ENCODE measurements at places on chromosomes 4 and X.

DNA sequence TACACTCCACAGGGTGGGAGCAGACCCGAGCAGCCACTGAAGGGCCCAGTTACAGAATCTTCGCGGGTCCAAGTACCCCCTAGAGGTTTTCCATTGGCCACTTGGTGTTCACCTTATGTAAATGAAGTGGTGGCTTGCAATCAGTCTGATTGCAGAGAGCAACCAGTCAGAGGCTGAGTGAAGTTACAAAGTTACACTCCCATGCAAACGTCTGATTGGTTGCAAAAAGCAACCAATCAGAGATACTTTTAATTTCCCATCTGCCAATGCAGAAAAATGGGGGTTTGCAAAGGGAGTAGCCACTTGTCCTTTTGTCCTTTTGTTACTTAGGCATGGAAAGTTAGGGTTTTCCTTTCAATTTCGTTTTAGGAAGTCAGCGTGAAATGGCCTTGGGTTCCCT lies 27.0 kb upstream of the NKAP start:
- no peak for DNase-seq

GRCh38 chrX:120790118-120790517 lies 85.5 kb downstream of the CT47B1 start:
- peak; percentile 91 for DNase-seq

DNA sequence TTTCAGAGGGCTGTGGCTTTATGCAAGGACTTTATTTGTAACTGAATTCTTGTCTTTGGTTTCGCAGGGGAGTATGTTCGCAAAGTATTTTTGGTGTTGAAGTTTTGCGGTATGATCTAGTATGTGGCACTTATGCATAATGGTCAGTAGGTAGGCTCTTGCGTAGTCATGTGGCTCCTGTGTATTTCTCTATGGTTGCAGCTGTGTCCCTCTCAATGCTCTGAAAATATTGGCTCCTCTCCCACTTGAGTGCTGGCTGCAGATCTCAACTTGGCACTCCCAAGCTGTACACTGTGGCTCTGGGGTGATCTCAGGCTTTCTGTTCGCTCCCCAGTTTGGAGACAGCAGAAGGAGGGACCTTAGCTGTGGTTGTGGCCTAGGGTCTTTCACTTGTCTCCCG lies 24.8 kb downstream of the ARMCX5 start:
- peak; percentile 18 for DNase-seq

- DNase-seq: peak; percentile 84
These were observed 94.5 kb upstream of the IL15 start for GRCh38 chr4:141541851-141542250.

DNA sequence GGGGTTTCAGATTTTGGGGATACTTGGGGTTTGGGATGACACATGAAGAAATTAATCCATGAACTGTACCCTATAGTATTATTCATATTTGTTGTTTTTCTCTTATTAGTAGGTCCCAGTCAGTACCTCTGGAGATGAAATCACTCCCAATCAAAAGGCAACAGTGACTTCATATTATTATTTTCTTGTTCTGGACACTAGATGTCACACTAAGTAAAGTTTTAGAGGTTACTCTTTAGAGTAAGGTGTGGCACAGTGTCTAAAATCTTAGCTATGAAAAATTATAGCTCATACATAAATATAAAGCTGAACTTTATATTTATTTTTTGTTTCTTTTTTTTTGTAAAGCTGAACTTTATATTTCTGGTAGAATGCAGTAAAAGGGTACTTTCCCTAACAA lies 35.1 kb downstream of the FAM114A1 start:
- peak; percentile 39 for DNase-seq

DNA sequence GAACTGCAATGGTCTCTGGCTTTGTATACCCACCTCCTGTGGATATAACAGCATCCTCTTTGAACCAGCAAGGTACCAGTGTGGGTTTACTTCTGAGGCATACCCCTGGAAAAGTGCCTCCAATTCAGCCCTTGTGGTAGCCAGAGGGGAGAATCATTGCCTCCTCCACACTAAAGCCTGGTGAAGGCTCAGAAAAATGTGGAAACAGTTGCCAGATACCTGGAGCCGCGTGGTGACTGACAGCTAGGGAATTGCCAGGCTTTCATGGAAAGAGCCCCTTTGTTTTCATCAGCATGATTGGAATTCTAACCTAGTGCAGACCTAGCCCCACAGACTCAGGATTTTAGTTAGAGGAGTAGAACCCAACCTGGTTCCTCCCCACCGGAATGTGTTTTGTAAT lies 168.6 kb upstream of the KLF3 start:
- no peak for DNase-seq

DNA sequence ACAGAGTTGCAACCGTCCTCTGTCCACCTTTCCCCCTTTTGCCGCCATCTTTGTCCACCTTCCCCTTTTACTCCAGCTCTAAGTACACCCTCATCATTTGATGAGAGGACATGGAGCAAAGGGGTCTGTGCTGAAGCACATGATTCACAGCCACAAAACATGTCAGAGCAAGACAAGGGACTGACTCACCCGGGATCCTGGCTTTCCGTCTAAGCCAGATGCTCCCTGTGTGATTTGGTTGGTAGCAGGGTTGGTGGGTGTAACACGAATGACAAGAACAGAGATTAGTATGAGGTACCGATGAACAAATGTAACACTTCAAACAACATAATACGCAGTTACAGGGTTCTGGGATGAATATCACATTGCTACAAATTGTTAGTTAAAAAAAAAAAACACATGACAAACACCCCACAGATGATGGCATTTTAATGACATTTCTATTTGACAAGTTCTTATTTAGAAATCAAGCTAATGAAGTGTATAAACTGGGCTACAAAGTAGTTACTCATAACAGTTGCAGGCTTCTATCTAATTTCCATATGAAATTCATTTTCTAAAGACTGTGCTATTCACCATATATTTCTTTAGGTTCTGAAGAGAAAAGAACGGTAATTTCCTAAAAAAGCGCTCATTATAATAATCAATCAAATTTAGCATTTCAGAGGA lies 71.4 kb upstream of the ETNPPL start:
- peak; percentile 12 for DNase-seq

GRCh38 chrX:45031830-45032378 lies 158.9 kb downstream of the KDM6A start:
- DNase-seq: no peak

- no peak for DNase-seq
These were observed 150.7 kb upstream of the SLC7A11 start for GRCh38 chr4:138392751-138393308.

DNA sequence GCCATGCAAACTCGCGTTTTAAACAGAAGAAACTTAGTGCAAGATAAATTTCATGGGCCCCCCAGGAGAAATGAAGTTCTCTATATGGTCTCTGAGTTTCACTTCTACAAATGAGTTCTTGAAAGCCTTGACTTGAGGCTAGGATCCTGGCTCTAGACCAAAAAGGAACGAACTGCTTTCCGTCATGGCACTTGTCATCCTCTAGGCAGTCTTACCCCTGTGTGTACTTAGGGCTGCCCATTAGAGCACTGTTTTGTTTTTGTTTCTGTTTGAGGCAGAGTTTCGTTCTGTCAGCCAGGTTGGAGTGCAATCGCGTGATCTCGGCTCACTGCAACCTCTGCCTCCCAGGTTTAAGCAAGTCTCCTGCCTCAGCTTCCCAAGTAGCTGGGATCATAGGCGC lies 29.0 kb downstream of the RNF4 start:
- no peak for DNase-seq

GRCh38 chrX:45954026-45954425 lies 591.2 kb downstream of the ZNF674 start:
- DNase-seq: no peak

DNA sequence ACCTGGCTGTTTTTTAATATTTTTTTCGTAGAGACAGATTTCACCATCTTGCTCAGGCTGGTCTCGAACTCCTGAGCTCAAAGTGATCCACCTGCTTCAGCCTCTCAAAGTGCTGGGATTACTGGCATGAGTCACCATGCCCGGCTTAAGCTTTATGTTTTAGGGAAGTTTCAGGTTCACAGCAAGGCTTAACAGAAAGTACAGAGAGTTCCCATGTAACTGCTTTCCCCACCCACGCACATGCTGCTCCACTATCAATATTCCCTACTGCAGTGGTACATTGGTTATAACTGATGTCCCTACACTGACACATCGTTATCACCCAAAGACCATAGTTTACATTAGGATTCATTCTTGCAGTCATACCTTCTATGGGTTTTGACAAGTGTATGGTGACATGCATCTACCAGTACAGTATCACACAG lies 62.7 kb downstream of the PRPS1 start:
- DNase-seq: no peak

GRCh38 chrX:100700809-100701208 lies 31.1 kb downstream of the SYTL4 start:
- DNase-seq: no peak

- DNase-seq: no peak
These were observed 645 bp downstream of the AMMECR1 start for GRCh38 chrX:110317061-110317819.

DNA sequence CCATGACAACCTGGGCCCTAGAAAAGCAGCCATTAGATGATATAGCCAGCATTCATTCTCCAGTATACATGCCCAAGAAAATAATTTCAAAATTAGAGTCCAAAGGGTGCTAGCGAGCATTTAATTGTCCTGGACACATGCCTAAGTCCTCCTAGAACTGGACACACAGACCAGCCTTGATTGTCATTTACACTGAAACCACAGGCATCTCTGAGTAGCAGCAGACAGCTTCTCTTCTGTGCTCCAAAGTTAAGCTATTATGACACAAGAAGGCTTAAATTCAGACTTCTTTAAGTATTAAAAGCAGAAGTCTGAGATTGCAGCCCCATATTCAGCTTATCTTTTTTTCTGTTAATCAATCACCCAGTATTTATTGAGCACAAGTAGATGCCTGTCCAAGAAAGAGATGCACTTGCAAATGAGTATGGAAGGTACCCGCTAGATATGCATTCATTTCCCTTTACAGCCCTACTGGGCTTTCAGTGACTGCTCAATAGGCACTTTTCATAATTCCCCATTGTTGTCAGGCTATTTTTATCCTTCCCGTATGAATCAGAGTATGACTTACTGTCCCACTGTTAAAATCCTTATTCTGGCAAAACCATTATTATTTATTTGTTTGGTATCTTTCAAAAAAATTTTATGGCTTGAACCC lies 374.1 kb downstream of the FBXW7 start:
- DNase-seq: peak; percentile 70

GRCh38 chrX:46447384-46447783 lies 97.8 kb downstream of the ZNF674 start:
- no peak for DNase-seq

- DNase-seq: no peak
These were observed 181.1 kb downstream of the MID1IP1 start for GRCh38 chrX:38982370-38982769.

- peak; percentile 92 for DNase-seq
These were observed 95.5 kb downstream of the ZNF827 start for GRCh38 chr4:145843148-145843547.

DNA sequence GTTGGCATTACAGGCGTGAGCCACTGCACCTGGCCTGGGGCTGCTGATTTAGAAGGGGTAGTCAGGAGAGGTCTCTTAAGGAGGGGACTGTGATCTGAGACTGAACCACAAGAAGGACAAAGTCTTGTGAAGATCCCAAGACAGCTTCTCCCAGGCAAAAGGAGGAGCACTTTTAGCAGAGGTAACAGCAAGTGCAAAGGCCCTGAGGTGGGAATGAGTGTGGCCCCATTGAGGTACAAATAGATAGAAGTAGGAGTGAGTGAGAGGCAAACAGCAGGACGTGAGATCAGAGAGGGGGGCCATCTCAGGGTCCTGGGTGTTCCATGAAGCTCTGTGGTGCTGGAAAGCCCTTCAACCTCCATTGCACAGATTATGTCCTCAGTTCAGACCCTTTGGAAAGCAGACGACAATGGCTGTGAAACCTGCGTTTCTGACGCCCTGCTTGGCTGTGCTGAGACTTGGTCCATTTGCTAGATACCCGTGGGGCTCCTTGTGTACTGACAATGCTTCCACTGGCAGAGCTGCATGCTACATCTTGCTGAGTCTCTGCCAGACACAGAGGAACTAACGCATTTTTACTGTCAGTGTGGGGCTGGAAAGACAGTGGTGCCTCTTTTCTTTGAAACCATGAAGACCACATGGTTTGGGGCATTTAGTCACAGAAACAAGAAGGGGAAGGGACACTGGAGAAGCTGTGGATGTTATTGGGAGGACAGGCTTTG lies 1.3 kb upstream of the CCKAR start:
- DNase-seq: no peak

GRCh38 chr4:2817701-2818350 lies 24.9 kb downstream of the SH3BP2 start:
- no peak for DNase-seq

DNA sequence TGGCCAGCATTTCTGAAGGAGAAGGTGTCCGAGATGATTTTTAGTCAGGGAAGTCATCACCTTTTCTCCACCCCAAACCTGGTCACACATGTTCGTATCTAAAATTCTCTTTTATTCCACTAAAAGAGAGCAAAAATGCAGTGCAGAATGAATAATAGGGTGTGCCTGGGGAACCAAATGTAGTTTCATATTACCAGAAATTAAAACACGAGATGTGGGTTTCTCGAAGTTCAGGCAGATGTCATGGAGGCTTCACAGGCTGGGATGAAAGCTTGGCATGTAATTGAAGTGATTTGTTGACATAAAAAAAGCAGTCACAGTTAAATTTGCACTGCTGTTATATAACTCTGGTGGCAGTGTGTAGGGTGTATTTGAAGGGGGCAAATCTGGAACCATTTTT lies 165.5 kb upstream of the PDE5A start:
- no peak for DNase-seq

DNA sequence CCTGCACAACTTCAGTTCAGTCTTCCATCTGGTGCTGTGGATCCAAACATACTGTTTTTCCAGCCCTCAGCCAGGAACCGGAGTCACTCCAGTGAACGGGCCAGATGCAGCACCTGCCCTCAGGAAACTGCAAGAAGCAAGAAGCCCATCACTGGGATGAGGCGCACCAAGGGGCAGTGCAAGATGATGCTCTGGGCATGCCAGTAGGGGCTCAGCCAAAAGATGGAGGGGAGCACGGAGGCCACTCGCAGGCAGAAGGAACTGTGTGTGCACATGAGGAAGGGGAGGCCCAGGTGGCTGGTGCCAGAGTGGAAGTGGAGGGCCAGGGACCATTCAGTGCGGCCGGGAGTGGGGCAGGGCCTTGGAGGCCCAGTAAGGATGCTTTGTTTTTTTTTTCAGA lies 161.7 kb upstream of the MAMLD1 start:
- DNase-seq: no peak

DNA sequence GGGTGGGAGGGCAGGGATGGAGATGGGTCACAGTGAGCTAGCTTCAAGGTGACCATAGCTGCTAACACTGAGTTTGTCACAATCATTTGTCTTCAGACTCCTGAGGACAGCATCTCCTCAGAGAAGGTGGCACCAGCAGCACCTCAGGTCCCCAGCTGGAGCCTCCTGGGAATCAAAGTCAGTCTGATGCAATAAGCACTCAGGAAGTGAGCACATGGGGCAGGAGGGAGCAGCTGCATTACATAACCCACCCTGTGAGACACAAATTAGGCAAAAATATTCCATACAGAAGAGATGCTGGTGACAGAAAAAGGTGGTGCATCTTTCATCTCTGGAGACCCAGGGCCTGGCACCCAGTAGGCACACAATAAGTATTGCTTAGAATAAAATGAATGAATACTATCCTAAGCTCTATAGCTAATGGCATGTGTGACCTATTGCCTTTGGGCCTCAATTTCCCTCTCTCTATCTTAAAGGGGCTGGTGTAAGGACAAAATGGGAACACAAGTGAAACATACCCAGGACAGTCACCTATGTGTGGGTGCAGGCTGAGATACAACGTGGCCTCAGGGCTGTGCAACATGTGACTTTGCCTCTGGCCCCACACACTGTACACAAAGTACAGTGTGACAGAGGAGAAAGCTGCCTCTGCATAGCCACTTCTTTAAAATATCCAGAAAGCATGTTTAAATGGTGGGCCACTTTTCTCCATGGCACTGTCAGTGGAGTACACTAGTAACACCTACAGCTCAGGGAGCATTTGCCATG lies 37.1 kb downstream of the SLC39A8 start:
- DNase-seq: peak; percentile 10
